ENCODE measurements at places on chromosomes 1 and 21.

GRCh38 chr1:164667001-164667400, 108.0 kb downstream of the PBX1 start:
- no peak for DNase-seq

DNA sequence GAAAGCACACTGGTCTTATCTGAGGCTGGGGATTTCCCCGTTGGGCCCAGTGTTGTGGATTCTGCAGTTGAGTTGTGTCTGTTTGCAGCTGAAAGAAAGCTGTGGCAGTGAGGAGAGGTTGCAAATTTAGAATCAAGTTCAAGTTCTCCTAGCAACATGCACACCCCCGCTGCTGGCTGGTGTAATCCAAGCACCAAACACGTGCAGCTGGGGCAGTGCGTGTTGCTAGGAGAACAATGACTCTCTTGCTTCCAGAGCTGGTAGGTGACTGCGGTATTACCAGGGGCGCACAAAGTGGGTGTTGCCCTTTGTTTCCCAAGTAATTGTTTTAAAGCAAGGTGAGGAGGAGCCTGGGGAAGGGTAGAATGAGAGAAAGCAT, 91.5 kb downstream of the IER5 start:
- peak; percentile 81 for DNase-seq

- no peak for DNase-seq
These were observed 4.1 kb upstream of the NBL1 start for GRCh38 chr1:19639999-19640362.

GRCh38 chr1:37476460-37477197, 2.2 kb downstream of the ZC3H12A start:
- DNase-seq: no peak

- no peak for DNase-seq
These were observed 10.9 kb downstream of the MORC3 start for GRCh38 chr21:36330904-36331303.
